Tibial artery (tissue), 4 donors: ENCODE measurements at places on chromosomes 12 and 14.

DNA sequence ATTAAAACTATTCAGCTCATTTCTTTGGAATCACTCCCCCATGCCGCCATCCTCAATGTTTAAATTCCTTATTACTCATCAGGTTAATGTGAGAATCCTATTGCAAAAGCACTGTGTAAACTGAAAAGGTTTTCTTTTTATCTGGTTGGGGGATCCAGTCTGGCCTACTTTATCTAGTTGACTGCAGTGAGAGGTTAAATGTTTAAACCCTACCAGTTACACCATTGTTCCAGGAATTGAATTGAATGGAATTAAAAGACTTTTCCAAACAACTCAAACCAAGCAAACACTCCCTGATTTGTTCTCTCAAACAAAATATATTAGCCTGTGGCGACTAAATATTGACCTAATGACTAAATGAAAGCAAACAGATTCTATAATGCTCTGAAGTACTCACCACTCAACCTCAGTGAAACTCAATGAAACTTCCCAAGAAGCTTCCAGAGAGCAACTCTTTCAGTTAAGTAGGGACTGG lies 100.5 kb downstream of the VEZT start:
- DNase-seq, result no peak

DNA sequence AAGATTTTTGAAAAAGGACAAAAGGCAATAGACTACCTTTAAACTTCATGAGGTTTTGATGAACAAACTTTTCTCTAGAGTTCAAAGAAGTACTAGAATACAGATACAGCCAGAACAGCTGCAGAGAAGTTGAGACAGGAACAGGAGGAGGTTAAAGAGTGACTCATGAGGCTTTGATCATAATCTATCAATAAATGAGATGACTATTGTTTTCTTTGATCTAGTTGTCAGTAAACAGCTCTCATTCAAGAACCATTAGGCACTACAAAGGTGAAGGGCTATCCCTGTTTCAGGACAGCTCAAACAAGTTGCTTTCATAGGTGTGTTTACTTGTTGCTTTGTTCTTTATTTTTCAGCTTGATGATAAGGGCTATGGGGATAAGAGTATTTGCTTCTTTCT lies 2.4 kb downstream of the WASHC3 start:
- no peak for DNase-seq

DNA sequence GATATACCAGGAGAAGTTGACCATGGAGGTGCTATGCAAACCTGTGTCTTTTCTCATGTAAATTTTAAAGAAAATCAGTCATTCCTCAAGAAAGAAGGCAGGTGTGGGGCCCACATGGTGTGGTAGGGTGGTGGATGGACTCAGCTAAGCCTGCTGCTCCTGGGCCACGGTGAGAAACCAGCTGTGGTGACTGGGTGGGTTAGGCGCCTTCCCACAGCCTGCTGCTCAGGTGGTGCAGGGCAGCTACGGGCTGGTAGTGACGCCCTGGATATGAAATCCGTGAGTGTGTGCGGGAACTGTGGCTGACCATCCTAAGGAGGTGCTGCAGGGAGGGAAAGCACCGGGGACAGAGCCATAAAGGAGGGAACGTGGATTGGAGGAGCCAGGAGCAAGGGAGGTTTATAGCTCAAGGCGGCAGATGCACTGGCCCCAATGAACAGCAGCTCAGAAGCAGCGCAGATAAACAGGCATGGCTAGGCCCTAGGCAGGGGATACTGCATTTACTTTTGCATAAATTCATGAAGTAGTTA lies 408.8 kb downstream of the FUT8 start:
- DNase-seq, result no peak

- no peak for DNase-seq
Observed at GRCh38 chr12:124938108-124938507, 23.7 kb upstream of the UBC start.

DNA sequence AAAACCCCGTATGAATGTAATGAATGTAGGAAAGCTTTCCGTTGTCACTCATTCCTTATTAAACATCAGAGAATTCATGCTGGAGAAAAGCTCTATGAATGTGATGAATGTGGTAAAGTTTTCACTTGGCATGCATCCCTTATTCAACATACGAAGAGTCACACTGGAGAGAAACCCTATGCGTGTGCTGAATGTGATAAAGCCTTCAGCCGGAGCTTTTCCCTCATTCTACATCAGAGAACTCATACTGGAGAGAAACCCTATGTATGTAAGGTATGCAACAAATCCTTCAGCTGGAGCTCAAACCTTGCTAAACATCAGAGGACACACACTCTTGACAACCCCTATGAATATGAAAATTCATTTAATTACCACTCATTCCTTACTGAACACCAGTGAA lies 23.8 kb downstream of the ZNF891 start:
- DNase-seq, result no peak

DNA sequence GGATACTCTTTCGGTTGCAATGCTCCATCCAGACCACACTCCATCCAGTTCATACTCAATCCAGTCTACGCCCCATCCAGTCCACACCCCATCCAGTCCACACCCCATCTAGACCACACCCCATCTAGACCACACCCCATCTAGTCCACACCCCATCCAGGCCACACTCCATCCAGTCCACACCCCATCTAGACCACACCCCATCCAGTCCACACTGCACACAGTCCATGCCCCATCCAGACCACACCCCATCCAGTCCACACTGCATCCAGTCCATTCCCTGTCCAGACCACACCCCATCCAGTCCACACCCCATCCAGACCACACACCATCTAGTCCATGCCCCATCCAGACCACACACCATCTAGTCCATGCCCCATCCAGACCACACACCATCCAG lies 116.0 kb upstream of the RTL1 start:
- DNase-seq, result peak; percentile 21

- DNase-seq, result peak; percentile 93
Observed at GRCh38 chr12:3076730-3077571, at the start of gene TSPAN9. Gene TSPAN9 (plus strand): TSS chr12:3077379. CDS start chr12:3201194, 123,815 bp downstream.

GRCh38 chr12:100427078-100427477 lies 46.6 kb upstream of the NR1H4 start:
- no peak for DNase-seq

- DNase-seq, result no peak
Observed at GRCh38 chr14:79186523-79186922, 1016.4 kb downstream of the NRXN3 start.

DNA sequence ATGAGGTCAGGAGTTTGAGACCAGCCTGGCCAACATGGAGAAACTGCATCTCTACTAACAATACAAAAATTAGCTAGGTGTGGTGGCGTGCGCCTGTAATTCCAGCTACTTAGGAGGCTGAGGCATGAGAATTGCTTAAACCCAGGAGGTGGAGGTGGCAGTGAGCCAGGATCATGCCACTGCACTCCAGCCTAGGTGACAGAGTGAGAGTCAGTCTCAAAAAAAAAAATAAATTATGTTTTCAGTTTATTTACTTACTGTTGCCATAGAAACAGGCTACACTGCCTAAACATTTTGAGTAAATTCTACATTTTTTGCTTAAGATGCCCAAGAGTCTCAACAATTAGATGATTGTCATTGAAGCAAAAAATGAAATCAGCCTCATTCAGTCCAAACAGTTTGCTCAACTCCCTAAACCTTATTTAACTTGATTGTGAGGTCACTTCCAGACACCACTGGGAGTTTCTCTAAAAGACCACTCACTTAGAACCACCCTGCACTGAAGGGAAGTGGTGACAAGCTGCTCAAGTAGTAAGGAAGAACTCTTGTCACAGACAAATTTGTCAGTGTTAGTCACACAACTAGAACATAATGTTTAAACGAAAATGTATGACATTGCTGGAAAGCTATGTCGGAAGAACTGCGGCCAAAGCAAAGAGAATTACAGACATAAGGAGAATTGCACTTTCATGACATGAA lies 9.8 kb upstream of the GNPNAT1 start:
- no peak for DNase-seq

DNA sequence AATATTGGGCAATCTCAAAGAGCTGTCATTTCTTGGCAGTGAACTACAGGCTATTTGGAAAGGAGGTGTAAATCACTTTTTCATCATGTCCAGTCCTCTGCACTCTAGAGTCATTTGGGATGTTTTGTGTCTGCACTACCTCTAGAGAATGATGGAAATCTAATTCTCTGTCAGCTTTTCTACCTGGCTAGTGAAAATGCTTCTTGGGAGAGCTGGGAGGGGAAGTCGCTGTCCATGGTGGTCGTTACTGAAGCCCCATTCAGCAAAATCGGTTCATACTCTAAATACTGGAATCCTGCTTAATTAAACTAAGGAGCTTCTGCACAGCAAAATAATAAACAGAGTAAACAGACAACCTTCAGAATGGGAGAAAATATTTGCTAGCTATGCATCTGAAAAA lies 251.8 kb downstream of the APAF1 start:
- no peak for DNase-seq

DNA sequence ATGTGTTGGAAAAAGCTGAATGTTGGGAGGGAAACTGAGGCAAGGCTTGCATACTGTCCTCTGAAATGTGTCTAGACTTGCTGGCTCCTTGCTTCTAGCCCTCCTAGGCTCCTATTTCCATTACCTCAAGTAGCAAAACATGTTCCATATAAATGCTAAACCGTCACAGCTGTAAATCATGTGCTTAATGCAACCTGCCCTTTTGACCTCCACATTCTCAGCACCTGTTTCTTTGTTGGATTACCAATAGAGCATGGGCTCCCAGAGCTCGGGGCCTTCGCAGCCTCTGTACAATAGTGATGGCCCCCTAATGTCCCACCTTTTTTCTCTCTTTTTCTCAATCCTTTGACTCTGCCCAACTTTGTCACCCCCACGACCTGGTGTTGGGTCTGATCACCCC lies 23.3 kb downstream of the RERGL start:
- DNase-seq, result no peak

- no peak for DNase-seq
Observed at GRCh38 chr12:123879101-123879500, 93.5 kb downstream of the CCDC92 start.

- no peak for DNase-seq
Observed at GRCh38 chr12:47032644-47033043, 46.8 kb upstream of the PCED1B start.

DNA sequence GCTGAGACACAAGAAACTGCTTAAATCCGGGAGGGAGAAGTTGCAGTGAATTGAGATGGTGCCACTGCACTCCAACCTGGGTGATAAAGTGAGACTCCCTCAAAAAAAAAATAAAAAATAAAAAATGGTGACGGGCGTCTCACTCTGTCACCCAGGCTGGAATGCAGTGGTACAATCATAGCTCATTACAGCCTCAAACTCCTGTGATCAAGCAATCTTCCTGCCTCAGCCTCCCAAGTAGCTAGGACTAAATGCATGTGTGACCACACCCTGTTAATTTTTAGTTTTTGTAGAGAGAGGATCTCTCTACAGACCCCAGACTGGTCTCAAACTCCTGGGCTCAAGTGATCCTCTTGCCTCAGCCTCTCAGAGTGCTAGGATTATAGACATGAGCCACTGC lies 9.1 kb downstream of the SNX6 start:
- DNase-seq, result no peak

DNA sequence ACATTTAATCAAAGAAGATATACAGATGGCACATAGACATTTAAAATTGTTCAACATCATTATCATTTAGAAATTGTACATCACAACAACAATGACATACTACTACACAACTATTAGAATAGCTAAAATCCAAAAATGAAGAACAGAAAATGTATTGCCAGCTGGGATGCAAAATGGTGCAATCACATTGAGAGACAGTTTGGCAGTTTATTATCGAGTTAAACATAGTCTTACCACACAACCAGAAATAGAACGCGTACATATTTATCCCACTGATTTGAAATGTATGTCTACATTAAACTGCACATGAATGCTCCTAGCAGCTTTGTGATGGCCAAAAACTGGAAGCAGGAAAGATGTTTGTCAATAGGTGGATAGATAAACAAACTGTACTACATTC lies 791.5 kb upstream of the MGAT4C start:
- no peak for DNase-seq

GRCh38 chr14:71320734-71321573 lies 413.7 kb downstream of the PCNX1 start:
- DNase-seq, result peak; percentile 79
